NCI-H2081 treated with DMSO at 0.1 percent for 48 hours (cell line): ENCODE measurements at places on chromosomes 5 and 9.

DNA sequence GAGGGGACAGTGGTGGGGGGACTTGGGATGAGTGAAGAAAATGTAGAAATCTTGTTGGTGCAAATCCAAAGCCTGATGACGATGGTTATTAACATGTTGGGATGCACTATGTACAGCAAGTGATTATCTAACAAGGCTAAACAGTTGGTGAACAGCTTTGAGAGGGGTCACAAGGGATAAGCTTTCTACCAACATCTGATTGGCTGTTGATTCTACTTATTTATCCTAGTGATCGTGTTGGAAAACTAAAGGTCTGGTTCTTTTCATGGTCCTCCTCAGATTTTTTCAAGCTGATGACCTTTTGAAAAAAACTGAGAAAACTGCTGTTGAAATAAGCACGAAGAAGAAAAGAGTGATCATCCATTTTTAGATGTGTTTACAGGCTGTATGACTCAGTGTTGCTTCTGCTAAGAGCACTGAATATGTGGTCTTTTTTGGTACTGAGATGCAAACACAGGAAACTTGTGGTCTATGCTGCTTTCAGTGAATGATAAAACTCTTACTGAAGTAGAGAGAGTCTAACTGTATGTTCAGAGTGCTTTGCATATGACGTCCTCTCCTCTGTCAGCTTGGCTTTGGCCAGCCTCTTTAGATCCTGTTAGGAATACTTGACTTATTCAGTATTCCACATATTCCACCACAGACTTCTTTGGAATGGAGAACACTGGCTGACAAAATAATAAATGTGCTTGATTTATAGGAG, 174.8 kb downstream of the SLF1 start:
- DNase-seq = no peak

DNA sequence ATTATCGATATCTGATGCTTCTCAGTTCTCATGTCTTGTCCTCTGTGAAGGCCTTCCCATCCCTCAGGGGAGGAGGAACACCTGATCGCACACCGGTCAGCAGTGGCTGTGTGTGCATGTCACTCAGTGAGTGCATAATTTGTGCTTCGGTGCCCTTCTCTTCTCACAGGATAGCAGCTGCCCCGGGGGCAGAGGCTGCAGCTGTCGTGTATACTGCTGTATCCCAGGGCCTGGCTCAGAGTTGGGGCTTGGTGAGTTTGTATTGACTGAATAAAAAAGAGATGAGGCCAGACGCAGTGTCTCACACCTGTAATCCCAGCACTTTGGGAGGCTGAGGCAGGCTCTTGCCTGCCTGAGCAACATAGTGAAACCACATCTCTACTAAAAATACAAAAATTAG, 49.7 kb upstream of the NCS1 start:
- no peak for DNase-seq

DNA sequence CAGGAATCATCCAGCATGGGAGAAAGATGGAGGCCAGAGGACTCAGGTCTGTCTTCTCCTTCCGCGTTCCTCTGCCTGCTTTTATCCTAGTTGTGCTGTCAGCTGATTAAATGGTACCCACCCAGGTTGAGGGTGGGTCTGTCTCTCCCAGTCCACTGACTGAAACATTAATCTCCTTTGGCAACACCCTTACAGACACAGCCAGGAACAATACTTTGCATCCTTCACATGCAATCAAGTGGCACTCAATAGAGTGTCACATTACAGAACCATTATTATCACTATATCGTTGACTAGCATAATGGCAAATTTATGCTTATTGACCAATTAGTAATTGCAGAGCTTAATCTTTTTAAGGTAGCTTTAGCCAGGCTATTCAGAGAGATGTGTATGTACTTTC, 64.8 kb downstream of the UNC13B start:
- DNase-seq = peak; percentile 41

GRCh38 chr9:86445671-86446070, 91.5 kb upstream of the TUT7 start:
- DNase-seq = no peak
